Natural killer cell (primary cell): ENCODE measurements at places on chromosomes 5 and 9.

GRCh38 chr5:62082370-62082801, 223.6 kb upstream of the KIF2A start:
- no peaks in the 10 kb centered on the region for H3K4me1 ChIP-seq
- no peak overlapping the region for H3K4me3 ChIP-seq
- H3K27me3 ChIP-seq, result no peaks in the 10 kb centered on the region
- no peaks in the 10 kb centered on the region for H3K36me3 ChIP-seq
- no peak for DNase-seq

GRCh38 chr9:106076711-106077110, 382.4 kb downstream of the TMEM38B start:
- H3K27me3 ChIP-seq, result no peaks in the 10 kb centered on the region
- no peak overlapping the region for H3K4me3 ChIP-seq
- H3K36me3 ChIP-seq, result no peaks in the 10 kb centered on the region
- no peak for DNase-seq

- DNase-seq, result no peak
- H3K4me1 ChIP-seq, result no peaks in the 10 kb centered on the region
- H3K27ac ChIP-seq, result no peak overlapping the region
- no peak overlapping the region for H3K4me3 ChIP-seq
- H3K36me3 ChIP-seq, result no peaks in the 10 kb centered on the region
These were observed 72.1 kb downstream of the FEM1C start for GRCh38 chr5:115472271-115473025.

DNA sequence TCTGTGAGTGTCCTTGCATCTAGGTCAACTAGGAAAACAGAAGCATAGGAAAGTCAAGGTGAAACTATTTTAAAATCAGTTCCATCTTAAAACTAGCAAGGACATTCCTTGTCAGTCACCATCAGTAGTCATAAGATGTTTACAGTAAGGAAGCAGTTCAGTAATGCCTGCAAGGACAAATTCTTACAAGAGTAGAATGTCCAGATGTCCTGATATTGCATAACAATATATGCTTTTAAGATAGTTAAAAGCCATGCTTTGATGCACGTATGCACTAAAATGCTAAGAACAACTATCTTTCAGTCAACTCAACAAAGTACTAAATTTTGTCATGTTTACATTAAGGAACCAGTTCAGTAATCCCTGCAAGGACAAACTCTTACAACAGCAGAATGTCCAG, 11.3 kb upstream of the SVEP1 start:
- H3K4me1 ChIP-seq, result no peaks in the 10 kb centered on the region
- H3K27me3 ChIP-seq, result no peaks in the 10 kb centered on the region

DNA sequence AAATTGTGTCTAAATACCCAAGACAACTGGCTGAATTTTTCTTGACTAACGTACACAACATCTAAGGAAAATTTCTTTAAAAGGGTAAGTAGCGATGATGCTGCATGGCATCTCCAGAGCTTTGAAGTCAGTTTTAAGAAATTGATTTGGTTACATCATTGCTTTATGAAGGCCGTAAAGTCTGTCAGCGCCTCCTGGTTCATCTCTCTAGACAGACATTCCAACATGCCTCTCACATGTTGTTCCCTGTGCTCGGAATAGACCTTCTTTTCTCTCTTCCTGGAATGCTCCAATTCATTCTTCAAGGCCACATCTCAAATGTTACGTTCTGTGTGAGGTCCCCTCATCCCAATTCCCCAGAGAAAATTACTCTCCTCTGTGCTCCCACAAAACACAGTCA, 108.7 kb upstream of the SSBP2 start:
- H3K27ac ChIP-seq, result no peak overlapping the region
- no peaks in the 10 kb centered on the region for H3K4me1 ChIP-seq
- DNase-seq, result no peak

DNA sequence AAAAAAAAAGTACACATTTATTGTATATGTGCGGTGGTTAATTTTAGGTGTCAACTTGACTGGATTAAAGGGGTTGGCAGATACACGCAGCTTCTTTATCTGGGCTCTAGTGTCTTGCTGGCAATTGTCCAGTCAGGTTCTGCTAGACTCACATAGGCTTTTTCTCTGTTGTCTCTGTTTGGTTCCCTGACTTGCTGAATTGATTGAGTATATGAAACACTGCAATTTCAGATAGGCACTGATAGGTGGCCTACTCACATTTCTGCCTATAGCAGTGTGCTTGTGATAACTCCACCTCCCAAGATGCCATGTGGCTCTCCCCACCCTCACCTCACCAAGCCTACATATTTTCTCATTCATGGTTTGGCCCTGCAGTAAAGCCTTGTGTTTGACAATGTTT, 52.5 kb downstream of the AOPEP start:
- no peaks in the 10 kb centered on the region for H3K4me1 ChIP-seq
- no peaks in the 10 kb centered on the region for H3K36me3 ChIP-seq
- no peaks in the 10 kb centered on the region for H3K27me3 ChIP-seq
- DNase-seq, result no peak
- no peak overlapping the region for H3K4me3 ChIP-seq
- H3K27ac ChIP-seq, result no peak overlapping the region

- no peak overlapping the region for H3K27ac ChIP-seq
- H3K4me1 ChIP-seq, result no peaks in the 10 kb centered on the region
- no peaks in the 10 kb centered on the region for H3K27me3 ChIP-seq
- DNase-seq, result no peak
These were observed 110.1 kb downstream of the MED27 start for GRCh38 chr9:131969469-131969989.

DNA sequence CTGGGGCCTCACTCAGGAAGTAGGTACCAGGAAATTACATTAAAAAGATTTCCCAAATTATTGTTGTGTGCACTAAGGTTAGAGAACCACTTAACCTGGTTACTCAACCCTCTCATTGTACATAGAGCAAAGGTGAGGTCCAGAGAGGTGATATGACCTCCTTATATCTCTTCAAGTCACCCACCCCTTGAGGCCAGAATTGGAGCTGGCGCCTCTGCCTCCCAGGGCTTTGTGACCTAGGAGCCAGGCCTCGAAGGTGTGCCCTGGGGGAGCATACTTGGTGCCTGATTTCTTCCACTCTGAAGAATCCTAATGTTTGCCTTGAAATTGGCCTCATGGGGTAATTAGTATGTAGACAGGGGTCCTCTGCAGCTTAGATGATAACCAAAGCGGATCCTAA, 95.1 kb upstream of the CTSL start:
- H3K4me1 ChIP-seq, result no peaks in the 10 kb centered on the region
- no peak for DNase-seq
- H3K27me3 ChIP-seq, result no peaks in the 10 kb centered on the region
- H3K36me3 ChIP-seq, result no peaks in the 10 kb centered on the region
- H3K27ac ChIP-seq, result no peak overlapping the region
- no peak overlapping the region for H3K4me3 ChIP-seq

GRCh38 chr5:150487199-150488061, 20.5 kb upstream of the NDST1 start:
- H3K4me3 ChIP-seq, result peak overlapping the region; percentile 56
- no peaks in the 10 kb centered on the region for H3K36me3 ChIP-seq
- peak overlapping the region; percentile 58 for H3K27ac ChIP-seq

DNA sequence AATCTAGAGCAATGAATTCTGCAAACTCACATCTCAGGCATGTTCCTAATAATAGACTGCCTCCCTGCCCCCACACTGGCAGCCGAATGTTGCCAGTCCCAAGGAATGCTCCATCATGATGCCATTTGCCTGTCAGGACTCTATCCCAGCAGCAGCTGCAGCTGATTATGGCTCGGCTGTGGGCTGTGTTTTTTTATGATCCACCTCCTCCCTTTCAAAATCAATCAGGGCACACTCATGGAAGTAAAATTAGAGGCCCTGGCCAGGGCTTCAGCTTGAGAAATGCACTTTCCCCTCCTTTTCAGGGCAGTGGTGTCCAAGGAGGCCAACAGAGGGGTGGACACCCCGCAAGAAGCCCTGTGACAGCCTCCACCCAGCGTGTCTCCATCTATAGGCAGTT, 176.7 kb upstream of the S1PR3 start:
- no peak for DNase-seq
- H3K36me3 ChIP-seq, result no peaks in the 10 kb centered on the region
- no peaks in the 10 kb centered on the region for H3K4me1 ChIP-seq

DNA sequence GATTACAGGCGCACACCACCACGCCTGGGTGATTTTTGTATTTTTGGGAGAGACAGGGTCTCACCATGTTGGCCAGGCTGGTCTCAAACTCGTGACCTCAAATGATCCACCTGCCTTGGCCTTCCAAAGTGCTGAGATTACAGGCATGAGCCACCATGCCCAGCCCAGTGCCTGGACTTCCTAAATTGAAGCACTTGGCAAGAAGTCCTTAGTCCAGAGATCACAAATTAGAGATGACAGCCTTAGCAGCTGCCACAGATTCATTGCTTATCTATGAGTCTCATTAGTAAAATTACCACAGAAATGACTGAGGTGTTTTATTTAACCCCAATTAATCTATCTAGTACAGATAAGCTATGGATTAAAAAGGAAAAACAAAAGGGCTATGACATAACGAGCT, 19.2 kb downstream of the EFCAB9 start:
- H3K4me3 ChIP-seq, result no peak overlapping the region
- H3K27ac ChIP-seq, result no peak overlapping the region
- no peaks in the 10 kb centered on the region for H3K27me3 ChIP-seq

GRCh38 chr9:690517-691111, 150.9 kb upstream of the DMRT1 start:
- DNase-seq, result no peak
- H3K27ac ChIP-seq, result no peak overlapping the region
- H3K4me1 ChIP-seq, result no peaks in the 10 kb centered on the region
- no peaks in the 10 kb centered on the region for H3K36me3 ChIP-seq

DNA sequence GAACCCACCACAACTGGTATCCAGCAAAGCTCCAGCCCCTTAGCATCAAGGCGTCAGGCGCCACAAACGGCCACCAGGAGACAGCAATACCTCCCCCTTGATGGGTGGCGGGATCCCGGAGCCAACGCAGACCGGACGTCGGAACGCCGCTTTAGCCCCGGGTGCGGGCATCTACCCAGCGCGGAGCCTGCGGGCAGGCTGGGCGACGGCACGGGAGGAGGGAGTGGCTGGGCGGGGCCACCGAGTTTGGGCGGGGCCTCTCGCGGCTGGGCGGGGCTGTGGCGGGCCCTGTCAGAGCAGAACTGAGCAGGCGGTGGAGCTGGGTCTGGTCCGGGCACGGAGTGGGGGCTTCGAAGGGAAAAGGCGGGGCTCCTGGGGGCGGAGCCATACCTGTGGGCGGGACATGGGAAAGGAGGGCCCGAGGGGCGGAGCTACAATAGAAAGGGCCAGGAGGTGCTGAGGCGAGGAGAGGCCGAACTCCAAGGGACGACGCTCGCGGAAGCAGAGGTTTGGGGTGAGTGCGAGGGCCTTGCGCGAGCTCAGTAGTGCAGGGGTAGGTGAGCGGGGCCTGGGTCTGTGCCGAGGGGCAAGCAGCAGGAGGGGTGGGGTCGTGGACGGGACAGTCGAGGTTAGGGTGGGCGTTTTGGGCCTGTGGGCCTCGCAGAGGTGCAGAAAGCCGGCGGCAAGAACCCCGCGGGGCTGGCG, 40.2 kb upstream of the GARNL3 start:
- H3K27ac ChIP-seq, result peak overlapping the region; percentile 55
- DNase-seq, result peak; percentile 90
- H3K27me3 ChIP-seq, result peaks cover 2% of the 10 kb centered on the region
- peak overlapping the region; percentile 65 for H3K4me3 ChIP-seq
- no peaks in the 10 kb centered on the region for H3K36me3 ChIP-seq

GRCh38 chr5:78354066-78354670, 6.2 kb upstream of the SCAMP1 start:
- no peak overlapping the region for H3K4me3 ChIP-seq
- H3K4me1 ChIP-seq, result peaks cover 8% of the 10 kb centered on the region
- no peaks in the 10 kb centered on the region for H3K36me3 ChIP-seq
- no peak overlapping the region for H3K27ac ChIP-seq

DNA sequence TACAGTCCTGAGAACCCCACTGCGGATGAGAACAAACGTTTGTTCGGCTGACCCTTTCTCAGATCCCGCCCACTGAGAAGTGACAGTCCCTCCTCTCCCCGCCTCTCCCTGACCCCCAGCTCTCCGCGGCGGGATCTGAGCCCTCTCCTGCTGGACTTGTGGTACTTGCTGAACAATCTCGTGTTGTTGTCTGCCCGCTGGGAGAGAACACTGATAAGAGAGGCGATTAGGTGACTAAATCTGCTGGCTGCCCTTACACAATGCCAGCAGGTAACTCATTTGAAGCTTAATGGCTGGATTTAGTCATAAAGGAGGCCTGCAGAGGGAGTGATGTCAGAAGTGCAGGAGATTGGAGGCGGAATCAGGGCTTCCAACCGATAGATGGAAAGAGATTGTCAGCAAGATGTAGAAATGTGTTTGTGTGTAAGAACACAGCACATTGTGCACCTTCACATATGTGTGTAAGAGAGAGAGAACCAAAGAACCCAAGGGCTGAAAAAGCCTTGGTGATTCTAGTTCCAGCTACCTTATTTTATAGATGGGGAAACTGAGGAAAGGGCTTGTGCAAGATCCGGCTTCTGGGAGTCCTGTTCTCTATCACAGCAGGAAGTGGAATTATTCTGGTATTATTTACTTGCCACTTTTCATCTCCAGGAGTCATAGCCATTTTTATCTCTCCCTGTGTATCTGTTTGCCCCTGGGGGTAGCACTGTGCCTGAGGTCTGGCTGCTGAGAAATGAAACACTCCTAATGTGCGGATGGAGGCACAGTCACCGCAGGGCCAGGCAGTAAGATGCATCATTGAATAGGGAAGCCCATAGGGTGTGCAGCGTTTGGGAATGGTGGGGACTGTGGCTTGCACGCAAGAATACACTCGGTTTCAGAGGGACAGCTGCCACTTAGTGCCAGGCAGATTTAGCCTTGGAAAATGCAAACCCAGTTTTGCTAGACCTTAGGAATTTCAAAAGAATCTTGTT, 203.7 kb upstream of the MSX2 start:
- H3K27ac ChIP-seq, result no peak overlapping the region
- no peaks in the 10 kb centered on the region for H3K4me1 ChIP-seq
- H3K4me3 ChIP-seq, result no peak overlapping the region
- H3K36me3 ChIP-seq, result no peaks in the 10 kb centered on the region
- H3K27me3 ChIP-seq, result no peaks in the 10 kb centered on the region

DNA sequence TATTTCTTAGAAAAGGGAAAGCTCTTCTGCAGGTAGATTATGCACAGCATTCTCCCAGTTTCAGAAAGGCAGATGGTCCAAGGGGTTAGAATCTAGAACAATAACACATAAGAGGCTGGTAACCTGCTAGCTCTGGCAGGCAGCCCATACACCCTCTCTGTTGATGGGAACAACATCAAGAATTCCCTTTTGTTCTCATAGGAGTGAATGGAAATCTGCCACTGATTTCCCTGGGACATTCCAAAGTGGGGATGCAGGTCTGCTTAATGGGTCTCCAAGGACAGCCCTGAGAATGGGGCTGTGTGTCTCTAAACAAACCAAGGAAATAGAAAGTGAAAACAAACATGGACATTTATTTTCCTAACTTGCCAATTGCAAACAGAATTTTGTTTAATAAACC, 456.8 kb downstream of the EBF1 start:
- H3K36me3 ChIP-seq, result no peaks in the 10 kb centered on the region
- no peaks in the 10 kb centered on the region for H3K4me1 ChIP-seq
- no peak overlapping the region for H3K27ac ChIP-seq
- DNase-seq, result no peak

GRCh38 chr5:81313686-81314085, 12.3 kb downstream of the ZCCHC9 start:
- no peaks in the 10 kb centered on the region for H3K4me1 ChIP-seq
- DNase-seq, result no peak
- H3K4me3 ChIP-seq, result no peak overlapping the region

GRCh38 chr9:96476013-96476412, 26.0 kb downstream of the HABP4 start:
- no peak for DNase-seq
- peaks cover 8% of the 10 kb centered on the region for H3K36me3 ChIP-seq
- no peaks in the 10 kb centered on the region for H3K27me3 ChIP-seq
- H3K4me3 ChIP-seq, result no peak overlapping the region
